Aortic smooth muscle cell (primary cell): ENCODE measurements at places on chromosomes 13 and 19. TPM values are rescaled to one million over a fixed set of nuclear protein-coding genes. Genes with fewer than 3 reads are reported as not detected.

Gene CXCL17
- total RNA-seq, result not detected in 2 replicates

Gene FAM124A
- total RNA-seq, result 3.9 and 8.9 TPM in 2 replicates

Gene ZNF709
- total RNA-seq, result 2.5 and 2.6 TPM in 2 replicates

Gene CATSPERD
- total RNA-seq, result not detected in 2 replicates

Gene CHERP
- 3.6 and 7.0 TPM in 2 replicates for total RNA-seq
